ENCODE measurements at places on chromosomes 5 and 9. TPM values are rescaled to one million over a fixed set of nuclear protein-coding genes. Genes with fewer than 3 reads are reported as not detected.

Gene EPB41L4B
- total RNA-seq, result 6.0 TPM

Gene TMEM215
- 0.21 TPM for total RNA-seq

Gene RASEF
- 10.9 TPM for total RNA-seq

Gene SRP19
- 48.5 TPM for total RNA-seq

Gene OTULINL
- total RNA-seq, result 13.0 TPM

Gene FOXD4L6
- total RNA-seq, result not detected

Gene DBH
- 0.79 TPM for total RNA-seq

Gene UCK1
- 7.3 TPM for total RNA-seq

All from urinary bladder (tissue), 4 donors.